Esophagus mucosa (tissue), 1 donor: ENCODE measurements at places on chromosomes 5 and 9. TPM values are rescaled to one million over a fixed set of nuclear protein-coding genes. Genes with fewer than 3 reads are reported as not detected.

DNA sequence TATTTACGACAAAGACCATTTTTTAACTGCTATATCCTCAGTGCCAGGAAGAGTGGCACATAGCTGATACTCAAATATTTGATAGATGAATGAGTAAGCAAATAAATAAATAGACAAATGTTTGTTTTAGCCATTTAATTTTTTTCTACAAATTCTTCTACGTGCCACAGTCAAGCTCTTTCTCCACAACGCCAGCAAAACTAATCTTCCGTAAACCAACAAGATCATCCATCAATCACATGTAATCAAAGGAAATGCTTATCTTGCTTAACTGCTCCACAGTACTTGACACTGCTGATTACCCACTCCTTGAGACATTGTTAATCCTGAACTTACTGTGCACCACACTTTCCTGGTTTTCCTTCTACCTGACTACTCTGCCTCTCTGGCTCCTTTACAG lies 136.7 kb downstream of the EDIL3 start:
- no peak for ATAC-seq

DNA sequence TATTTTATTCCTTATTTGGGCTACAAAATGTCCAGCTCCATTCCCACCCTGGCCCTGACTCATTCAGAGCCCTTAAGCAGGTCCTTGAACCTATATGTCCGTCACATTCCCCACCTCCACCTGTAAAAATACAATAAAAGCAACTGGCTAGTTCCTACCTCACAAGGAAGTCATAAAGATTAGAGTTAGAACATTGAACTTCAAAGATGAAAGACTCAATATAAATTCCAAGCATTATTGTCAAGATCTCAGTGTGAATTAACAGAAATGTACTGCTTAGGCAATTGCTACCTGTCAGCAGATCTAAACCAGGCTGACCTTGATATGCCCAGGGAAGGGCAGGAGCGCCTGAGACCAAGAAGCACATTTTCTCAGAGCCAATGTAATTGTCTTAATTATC lies 221.8 kb downstream of the ENC1 start:
- ATAC-seq: no peak

GRCh38 chr5:417301-418161 lies 25.4 kb upstream of the EXOC3 start:
- ATAC-seq: no peak

CFAP157 gene
- not detected for total RNA-seq

DNA sequence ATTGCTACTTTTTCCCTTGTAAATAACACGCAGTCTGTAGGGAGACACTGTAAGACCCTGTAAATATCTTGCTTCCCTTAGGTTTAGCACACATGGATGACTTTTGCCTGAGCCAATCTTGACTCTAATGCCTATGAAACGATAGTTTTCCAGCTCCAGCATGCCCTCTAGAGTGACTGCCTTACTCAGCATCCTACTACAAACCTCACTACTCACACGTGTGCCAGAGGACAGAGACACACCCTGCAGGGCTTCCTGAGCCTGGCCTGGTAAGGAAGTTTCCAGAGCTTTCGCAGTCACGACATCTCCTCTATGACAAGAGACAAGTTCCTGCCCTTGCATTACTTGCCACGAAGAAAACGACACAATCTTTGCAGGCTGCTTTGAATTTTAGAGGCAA lies 138.1 kb downstream of the ATPSCKMT start:
- ATAC-seq: peak; percentile 87

- no peak for ATAC-seq
These were observed 239.4 kb upstream of the PANK3 start for GRCh38 chr5:168818558-168818957.

GRCh38 chr5:16695779-16696178 lies 79.0 kb upstream of the RETREG1 start:
- ATAC-seq: no peak

- ATAC-seq: peak; percentile 64
These were observed 2.0 kb downstream of the TNC start for GRCh38 chr9:115115924-115116323.

GRCh38 chr9:130971294-130971849 lies 32.3 kb upstream of the FIBCD1 start:
- ATAC-seq: no peak

DNA sequence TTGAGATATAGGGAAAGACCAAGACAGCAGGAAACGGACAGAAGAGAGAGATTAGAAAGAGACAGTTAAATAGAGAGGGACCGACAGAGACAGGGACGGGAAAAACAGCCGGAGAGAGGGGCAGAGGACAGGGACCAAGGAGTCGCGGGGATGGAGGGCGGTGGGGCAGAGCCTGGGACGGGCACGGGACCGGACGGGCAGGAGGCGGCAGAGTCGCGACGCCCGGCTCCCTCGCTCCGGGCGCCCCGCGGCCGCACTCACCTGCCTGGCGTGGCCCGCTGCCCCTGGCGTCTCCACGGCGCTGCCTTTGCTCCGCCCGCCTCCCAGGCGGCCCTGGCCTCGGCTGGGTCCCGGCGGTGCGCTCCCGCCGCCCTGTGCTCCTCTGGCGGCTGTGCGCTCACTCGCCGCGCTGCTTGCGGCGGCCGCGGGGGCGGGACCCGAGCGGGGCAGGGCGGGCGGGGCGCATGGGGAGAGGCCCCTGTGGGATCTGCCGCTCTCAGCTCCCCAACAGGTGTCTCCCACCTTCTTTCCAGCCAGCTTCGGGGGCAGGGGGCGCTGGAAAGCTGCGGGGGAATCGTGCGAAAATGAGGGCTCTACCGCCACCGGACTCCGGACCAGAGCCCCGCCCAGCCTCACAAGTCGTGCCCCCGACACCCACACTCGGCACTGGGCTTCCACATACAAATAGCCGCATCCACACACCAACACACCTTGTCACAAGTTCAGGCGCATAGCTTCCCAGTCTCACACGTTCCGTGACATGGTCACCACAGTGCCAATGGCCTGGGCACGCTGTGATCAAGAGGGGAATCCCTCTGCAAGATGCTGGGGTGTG lies at the start of gene ARID3C:
ARID3C (minus strand) TSS at position 411 of the 835 bp plus-strand sequence. CDS start 1,052 bp downstream, outside the sequence.
- peak; percentile 66 for ATAC-seq
